ENCODE measurements at places on chromosomes 16 and 17.
A peak's percentile ranks its signal among the peaks of the same experiment; 100 is the strongest.

GRCh38 chr17:37138571-37139120, 189.9 kb downstream of the AATF start:
- no peak for DNase-seq

DNA sequence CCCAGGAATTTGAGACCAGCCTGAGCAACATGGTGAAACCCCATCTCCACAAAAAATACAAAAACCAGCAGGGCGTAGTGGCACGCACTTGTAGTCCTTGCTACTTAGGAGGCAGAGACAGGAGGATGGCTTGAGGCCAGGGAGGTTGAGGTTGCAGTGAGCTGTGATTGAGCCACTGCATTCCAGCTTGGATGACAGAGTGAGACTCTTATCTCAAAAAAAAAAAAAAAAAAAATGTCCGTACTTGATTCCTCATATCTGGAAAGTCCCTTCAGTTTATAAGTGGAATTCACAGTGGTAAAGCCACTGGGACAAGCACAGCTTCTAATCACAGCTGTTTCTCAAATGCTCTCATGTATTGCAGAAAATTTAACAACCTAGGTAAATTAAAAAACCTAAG, 78.6 kb upstream of the CREBBP start:
- DNase-seq: no peak

GRCh38 chr16:59368586-59368985, 634.5 kb upstream of the GOT2 start:
- no peak for DNase-seq

GRCh38 chr16:58040496-58040846, 14.9 kb downstream of the MMP15 start:
- DNase-seq: no peak

GRCh38 chr17:82881900-82882714, 42.3 kb upstream of the ZNF750 start:
- no peak for DNase-seq

- DNase-seq: no peak
Observed at GRCh38 chr17:35892091-35893035, 12.2 kb upstream of the CCL5 start.

DNA sequence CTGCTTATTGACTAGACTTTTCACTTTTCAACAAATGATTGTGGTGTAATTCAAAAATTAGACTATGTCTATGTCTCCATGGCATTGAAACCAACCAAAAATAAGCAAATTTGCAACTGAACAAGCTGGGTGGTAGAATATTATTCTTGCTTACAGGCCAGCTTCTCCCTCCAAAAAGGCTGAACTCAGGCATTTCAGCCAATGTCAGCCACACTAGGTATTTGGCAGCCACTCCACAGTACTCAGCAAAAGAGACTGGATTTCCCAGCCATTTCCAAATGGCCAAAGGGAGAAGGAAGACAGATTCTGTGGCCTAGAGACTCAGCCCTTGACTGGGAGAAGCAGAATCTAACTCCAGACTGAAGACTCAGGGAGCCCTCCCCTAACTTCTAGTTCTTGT, 121.8 kb upstream of the IRX5 start:
- DNase-seq: no peak

- DNase-seq: no peak
Observed at GRCh38 chr16:85124636-85125346, 12.5 kb upstream of the CIBAR2 start.

DNA sequence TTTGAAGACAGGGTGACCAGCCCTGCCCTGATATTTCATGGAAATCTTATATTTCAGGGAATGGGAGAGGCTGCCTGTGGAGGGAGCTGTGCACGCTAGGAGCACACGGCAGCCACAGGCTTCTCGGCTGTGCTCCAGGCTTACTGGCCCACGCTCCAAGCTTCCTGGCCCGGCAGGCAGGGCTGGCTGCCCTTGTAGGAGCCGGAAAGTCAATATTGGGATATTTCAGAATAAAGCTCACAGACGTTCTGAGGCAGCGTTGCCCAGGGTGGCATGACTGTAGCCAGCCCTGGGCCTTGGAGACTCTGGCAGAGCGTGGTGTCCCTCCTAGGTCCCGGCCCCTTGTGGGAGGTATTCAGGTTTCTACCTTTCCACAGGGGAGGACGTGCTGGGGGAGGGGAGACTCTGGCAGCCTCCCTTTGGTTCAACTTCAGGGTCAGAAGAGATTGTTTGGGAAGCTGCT, 95.6 kb downstream of the NPIPB11 start:
- no peak for DNase-seq

DNA sequence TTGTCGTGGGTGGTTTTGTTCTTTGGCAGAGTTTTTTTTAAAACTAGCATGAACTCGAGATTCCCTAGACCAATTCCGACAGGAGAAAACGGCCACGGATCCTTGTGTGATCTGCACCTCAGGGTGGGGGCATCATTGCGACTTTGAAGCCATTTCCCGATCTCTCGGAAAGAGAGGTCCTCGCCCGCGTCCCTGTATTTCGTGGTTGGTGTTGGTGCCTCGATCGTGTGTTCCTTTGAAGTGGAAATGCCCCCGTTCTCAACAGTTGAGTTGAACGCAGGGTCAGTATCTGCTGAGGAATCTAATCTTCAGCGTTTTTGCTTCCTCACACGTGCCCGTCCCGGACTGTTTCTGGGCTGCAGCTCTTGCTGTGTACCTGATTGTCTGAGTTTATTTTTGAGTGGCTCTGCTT, 1.1 kb downstream of the CRAMP1 start:
- DNase-seq: peak; percentile 11

DNA sequence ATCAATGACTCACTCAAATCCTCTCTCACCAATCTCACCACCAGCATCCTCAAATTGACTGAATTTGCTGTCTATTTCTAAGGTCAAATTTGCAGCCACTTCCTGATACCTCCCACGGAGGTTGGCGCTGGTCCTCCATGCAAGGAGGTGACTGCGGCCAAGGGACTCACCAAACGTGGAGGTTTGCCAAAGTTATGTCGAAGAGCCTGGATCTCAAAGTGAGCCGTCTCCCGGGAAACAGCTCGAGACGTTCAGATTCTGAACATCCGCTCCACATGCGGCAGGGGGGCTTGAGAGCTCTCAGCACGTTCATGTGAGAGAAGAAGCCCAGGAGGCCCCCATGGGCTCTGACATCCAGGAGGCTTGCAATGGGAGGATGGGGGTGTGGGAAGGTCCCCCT, 22.6 kb downstream of the LGALS3BP start:
- no peak for DNase-seq

- DNase-seq: no peak
Observed at GRCh38 chr17:75041656-75042280, 5.0 kb downstream of the ATP5PD start.

DNA sequence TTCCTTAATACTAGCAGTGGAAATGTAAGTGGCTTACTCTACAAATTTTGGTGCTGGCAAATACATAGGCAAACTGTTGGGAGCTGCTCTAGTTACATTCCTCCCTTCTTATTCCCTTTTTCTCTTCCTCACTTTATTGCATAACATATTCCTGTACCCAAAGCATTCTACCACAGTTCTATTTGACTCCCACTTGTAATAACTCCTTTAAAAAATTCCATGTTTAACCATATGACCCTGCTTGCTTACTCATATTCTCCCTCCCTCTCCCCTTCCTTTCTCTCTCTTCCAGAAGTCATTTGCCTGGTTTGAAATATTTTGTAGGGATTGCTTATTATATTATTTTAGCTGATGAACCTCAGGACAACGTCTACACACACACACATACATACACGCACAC, 22.7 kb downstream of the NQO1 start:
- no peak for DNase-seq

DNA sequence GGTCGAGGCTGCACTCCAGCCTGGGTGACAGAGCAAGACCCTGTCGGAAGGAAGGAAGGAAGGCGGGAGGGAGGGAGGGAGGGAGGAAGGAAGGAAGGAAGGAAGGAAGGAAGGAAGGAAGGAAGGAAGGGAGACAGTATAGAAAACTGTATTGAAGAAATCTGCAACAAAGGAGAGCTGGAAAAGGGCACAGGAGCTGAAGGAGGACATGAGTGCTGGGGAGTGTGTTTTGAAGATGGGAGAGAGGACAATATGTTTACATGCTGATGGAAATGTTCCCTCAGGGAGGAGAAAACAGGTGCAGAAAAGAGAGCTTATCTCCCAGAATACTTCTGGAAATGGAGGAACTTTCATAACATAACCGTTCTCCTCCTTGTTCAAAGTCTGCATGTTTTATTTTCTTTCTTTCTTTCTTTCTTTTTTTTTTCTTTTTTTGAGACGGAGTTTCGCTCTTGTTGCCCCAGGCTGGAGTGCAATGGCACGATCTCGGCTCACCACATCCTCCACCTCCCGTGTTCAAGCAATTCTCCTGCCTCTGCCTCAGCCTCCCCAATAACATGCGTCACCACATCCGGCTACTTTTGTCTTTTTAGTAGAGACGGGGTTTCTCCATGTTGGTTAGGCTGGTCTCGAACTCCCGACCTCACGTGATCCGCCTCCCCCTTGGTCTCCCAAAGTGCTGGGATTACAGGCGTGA, 2.7 kb upstream of the HAP1 start:
- DNase-seq: no peak

DNA sequence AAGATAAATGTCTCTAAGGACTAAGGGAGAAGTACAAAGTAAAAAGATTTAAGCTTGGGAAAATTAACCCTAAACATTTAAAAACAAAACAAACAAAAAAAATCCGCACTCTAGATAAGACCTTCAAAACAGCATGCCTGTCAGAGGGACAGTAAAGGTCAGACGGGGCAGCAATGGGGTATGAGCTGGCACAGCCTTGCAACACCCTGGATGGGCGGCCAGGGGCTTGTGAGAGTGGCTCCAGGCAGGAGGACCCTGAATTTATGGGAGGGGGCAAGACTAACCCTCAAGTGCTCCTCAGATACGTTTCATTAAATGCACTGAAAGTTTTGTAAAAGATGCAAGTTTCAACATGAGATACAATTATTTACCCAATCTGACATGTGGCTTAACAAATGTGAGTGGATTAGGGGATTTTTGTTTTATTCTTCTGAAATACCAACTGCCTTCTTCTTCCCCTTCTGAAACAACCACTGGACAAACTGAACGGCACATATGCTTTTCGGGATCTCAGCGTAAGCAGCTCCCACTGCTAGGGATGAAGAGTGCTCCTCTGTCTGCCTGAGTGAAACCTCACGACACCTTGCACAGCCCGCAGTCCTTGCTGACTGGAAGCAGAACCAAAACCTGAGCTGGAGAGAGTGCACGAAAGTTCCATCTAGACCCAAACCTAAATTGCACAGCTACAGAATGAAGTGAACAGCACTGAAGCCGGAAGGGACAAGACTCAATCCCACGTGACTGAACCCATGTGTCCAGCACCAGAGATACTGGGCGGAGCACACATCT, 128.4 kb downstream of the ANKRD11 start:
- peak; percentile 42 for DNase-seq

All from lung microvascular endothelial cell (primary cell).